ENCODE measurements at places on chromosomes 4 and X. TPM values are rescaled to one million over a fixed set of nuclear protein-coding genes. Genes with fewer than 3 reads are reported as not detected.

The IL13RA2 gene
- 1.5 TPM for total RNA-seq

The HSFX3 gene
- not detected for total RNA-seq

The ZMAT1 gene
- total RNA-seq: 1.6 TPM

The GABRB1 gene
- not detected for total RNA-seq

DNA sequence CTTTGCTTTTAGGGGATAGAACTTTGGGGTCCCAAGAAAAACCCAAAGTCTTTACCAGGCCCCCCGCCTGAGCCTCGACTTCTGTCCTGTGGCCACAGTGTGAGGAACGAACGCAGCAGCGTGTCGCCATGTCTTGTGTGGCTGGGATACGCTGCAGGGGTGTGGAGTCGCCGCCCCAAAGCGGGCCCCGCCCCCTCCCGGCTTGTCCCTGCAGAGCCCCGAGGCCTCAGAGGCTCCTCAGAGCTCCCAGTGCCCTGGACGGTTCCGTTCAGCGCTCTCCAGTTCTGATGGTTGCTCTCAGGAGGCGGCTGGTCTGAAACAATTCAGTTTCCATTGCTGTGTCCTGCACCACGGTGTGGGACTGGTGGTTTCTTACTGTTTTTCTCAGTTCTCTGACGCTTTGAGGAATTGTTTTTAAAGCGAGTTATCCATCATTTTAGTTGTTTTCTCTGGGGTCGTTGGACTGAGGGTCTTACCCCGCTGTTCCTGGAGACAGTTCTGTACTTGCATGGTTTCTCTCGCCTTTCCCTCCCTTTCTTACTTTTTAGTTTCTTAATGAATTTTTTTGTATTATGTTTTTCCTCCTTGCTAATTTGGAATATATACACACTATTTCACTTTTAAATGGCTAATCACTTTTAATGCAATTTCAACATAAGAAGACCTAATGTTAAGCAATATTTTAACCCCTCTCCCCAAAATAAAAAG lies 1.6 kb upstream of the IDUA start:
- peak; percentile 74 for DNase-seq

- no peak for DNase-seq
These were observed 44.3 kb downstream of the ACTRT1 start for GRCh38 chrX:128007882-128008281.
